Left ventricle myocardium inferior (tissue), 1 donor: ENCODE measurements at places on chromosomes 2 and 18. TPM values are rescaled to one million over a fixed set of nuclear protein-coding genes. Genes with fewer than 3 reads are reported as not detected.

DNA sequence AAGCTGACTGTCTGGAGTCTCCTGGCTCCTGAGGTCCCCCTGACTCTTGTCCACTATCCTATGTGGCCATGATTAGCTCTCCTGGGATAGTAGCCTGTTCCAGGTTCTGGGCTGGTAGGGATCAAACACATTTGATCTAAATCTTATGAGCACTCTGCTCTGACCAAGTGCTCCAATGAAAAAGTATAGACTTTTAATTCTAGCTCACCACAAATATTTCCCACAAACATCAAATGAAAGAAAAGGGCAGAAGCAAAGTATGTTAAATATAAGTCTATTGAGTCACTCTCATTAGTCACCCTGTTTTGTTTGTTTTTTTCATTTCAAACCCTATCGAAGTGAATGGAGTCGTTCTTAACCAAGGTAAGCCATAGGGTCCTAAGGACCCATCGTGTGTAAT, 39.7 kb upstream of the NEDD4L start:
- H3K36me3 ChIP-seq = no peaks in the 10 kb centered on the region
- no peaks in the 10 kb centered on the region for H3K4me1 ChIP-seq
- H3K27me3 ChIP-seq = peaks cover 6% of the 10 kb centered on the region

GRCh38 chr2:177573120-177573519, 180.5 kb downstream of the AGPS start:
- no peaks in the 10 kb centered on the region for H3K36me3 ChIP-seq
- peaks cover 5% of the 10 kb centered on the region for H3K4me1 ChIP-seq
- peaks cover 19% of the 10 kb centered on the region for H3K27me3 ChIP-seq
- no peak for DNase-seq
- H3K27ac ChIP-seq = no peak overlapping the region

DNA sequence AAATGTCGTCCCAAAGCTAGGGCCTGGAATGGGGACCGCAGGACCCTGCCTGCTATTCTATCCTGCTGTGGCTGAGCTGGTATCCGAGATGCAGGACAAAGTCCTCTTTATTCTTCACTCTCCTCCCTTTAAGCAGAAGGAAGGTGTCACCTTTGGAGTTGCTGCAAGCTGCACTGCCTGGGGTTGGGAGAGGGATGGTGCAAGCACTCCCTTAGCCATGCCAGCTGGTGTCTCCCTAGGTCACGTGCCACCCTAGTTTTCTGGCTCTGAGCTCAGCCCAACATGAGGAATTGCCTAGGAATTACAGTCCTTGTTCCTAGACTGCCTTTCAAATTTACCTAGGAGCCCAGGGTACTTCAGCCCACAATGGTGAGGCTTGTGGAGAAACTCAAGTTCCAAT, 21.4 kb upstream of the FAM228A start:
- H3K4me3 ChIP-seq = no peak overlapping the region
- H3K27ac ChIP-seq = no peak overlapping the region
- H3K27me3 ChIP-seq = no peaks in the 10 kb centered on the region
- no peaks in the 10 kb centered on the region for H3K4me1 ChIP-seq
- DNase-seq = no peak
- H3K36me3 ChIP-seq = peaks cover 40% of the 10 kb centered on the region

GRCh38 chr2:66439812-66440542, 5.1 kb downstream of the MEIS1 start:
- H3K27me3 ChIP-seq = peaks cover 12% of the 10 kb centered on the region
- peaks cover 30% of the 10 kb centered on the region for H3K4me1 ChIP-seq
- H3K4me3 ChIP-seq = peak overlapping the region; percentile 81
- H3K36me3 ChIP-seq = peaks cover 6% of the 10 kb centered on the region

DNA sequence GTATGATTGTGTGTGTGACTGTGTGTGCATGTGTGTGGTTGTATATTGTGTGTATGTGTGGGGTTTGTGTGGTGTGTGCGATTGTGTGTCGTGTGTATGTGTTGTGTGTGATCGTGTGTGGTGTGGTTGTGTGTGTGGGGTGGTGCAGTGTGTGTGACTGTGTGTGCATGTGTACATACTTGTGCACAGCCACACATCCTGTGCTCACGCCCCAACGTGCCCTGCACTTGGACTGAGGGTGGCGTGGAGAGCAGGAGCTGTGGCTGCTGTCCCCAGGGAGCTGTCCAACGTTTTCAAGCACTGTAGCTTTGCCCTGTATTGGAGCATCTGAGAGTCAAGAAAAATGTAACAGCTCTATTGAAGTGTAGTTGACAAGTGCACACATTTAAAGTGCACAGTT, 243.2 kb upstream of the HDAC4 start:
- H3K4me1 ChIP-seq = no peaks in the 10 kb centered on the region
- no peak overlapping the region for H3K4me3 ChIP-seq
- DNase-seq = no peak
- no peak overlapping the region for H3K27ac ChIP-seq

DNA sequence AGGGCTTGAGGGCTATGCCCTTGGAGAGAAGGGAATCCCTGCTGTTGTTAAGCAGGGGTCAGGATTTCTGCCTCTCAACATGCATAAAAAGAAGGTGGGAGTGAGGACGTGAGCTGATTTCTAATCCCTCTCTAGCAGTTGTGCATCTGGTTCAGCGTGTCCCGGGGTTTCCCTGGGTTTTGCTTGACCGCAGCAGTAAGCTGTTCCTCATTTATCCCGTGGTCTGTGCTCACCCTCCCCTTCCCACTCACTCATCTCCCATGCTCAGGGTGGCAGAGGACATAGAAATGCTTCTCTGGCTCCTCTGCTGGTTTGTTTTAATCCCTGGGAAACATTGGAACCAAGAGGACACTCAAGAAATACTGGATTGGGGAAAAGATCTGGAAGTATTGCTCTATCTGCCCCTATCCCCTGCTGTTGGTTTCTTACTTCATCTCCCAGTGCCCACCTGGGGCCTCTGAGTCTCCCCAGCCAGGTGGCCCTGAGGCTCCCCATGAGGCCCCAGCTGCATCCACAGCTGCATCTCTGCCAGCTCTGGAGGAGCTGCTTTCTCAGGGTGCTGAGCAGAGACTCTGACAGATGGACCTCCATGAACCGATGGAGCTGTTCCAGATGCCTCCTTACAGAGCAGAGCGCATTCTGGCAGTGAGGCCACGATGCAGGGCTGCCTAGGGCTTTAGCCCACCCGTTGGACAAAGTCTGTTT, 36.1 kb downstream of the TET3 start:
- H3K4me3 ChIP-seq = no peak overlapping the region
- peaks cover 29% of the 10 kb centered on the region for H3K4me1 ChIP-seq
- DNase-seq = no peak
- H3K27me3 ChIP-seq = no peaks in the 10 kb centered on the region
- no peak overlapping the region for H3K27ac ChIP-seq

GRCh38 chr18:61742565-61743429, 150.0 kb downstream of the RNF152 start:
- no peak overlapping the region for H3K4me3 ChIP-seq
- no peaks in the 10 kb centered on the region for H3K27me3 ChIP-seq

- no peak overlapping the region for H3K4me3 ChIP-seq
- H3K27ac ChIP-seq = no peak overlapping the region
- DNase-seq = no peak
- H3K36me3 ChIP-seq = peaks cover 7% of the 10 kb centered on the region
- no peaks in the 10 kb centered on the region for H3K27me3 ChIP-seq
Observed at GRCh38 chr2:169887120-169887519, 59.9 kb downstream of the UBR3 start.

GRCh38 chr2:179622112-179622511, 239.3 kb downstream of the ZNF385B start:
- no peak overlapping the region for H3K27ac ChIP-seq
- DNase-seq = no peak
- no peaks in the 10 kb centered on the region for H3K36me3 ChIP-seq
- no peak overlapping the region for H3K4me3 ChIP-seq
- H3K27me3 ChIP-seq = no peaks in the 10 kb centered on the region
- no peaks in the 10 kb centered on the region for H3K4me1 ChIP-seq

DNA sequence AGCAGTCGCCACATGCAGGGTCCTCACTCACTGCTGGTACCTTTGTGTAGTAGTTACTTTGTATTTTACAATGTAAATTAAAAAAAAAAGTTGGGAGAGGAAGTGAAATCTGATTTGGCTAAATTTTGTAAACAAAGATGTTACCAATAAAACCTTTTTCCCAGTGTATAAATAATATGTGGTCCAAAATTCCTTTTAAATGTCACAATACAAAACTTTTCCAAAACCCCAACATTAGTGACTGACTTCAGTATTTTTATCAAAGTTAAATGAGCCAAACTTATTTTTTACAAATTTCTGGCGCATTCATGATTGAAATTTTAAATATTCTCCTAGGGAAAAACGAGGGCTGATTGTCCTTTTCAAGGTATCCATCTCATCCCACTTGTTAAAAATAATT, 239.9 kb downstream of the AGAP1 start:
- peak overlapping the region; percentile 61 for H3K27ac ChIP-seq
- H3K4me3 ChIP-seq = no peak overlapping the region
- no peaks in the 10 kb centered on the region for H3K27me3 ChIP-seq

DNA sequence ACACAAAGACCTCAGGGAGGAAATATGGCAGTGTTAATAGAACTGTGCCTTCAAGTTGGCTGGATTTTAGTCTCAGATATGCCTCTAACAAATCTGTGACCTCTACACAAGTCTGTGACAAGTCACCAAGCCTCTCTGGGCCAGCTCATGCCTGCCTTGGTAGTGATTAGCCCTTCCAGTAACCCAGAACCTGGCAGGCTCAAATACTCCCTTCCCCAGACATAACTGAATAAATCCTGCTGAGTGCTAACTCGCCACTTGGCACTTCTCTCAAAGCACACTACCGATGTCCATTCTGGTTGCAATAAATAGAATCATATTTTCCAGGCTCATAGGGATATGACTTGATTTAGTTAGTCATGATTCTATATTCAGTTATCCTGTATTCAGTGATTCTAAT, 15.3 kb upstream of the THSD7B start:
- peak; percentile 33 for DNase-seq
- H3K4me1 ChIP-seq = peaks cover 4% of the 10 kb centered on the region
- H3K36me3 ChIP-seq = no peaks in the 10 kb centered on the region
- no peak overlapping the region for H3K4me3 ChIP-seq
- peak overlapping the region; percentile 74 for H3K27ac ChIP-seq

- DNase-seq = no peak
- no peaks in the 10 kb centered on the region for H3K27me3 ChIP-seq
- no peak overlapping the region for H3K27ac ChIP-seq
Observed at GRCh38 chr2:139885921-139886498, 1105.8 kb upstream of the NXPH2 start.

- no peak overlapping the region for H3K4me3 ChIP-seq
- no peaks in the 10 kb centered on the region for H3K36me3 ChIP-seq
- H3K4me1 ChIP-seq = no peaks in the 10 kb centered on the region
- no peaks in the 10 kb centered on the region for H3K27me3 ChIP-seq
- H3K27ac ChIP-seq = no peak overlapping the region
- DNase-seq = no peak
Observed at GRCh38 chr2:27860111-27860510, 30.1 kb downstream of the RBKS start.

DNA sequence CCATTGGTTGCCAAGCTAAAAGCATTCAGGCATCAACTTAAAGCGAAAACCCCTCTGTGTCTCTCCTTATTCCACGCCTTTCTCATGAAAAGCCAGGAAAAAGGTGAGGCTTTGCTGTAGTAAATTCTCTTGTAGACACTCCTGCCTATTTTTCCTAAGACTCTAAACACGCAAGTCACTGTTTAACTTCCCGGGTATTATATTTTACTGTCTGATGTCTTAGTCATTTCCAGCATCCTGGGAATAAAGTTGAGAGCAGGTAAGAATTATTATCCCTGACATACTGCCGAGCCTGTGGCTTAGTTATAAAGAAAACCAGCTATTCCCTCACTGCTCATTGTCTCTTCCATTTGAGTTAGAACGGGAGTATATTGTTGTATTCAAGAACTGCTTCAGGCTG, 112.4 kb upstream of the GATA6 start:
- H3K4me1 ChIP-seq = no peaks in the 10 kb centered on the region
- H3K36me3 ChIP-seq = no peaks in the 10 kb centered on the region
- H3K4me3 ChIP-seq = no peak overlapping the region
- H3K27me3 ChIP-seq = no peaks in the 10 kb centered on the region
- no peak overlapping the region for H3K27ac ChIP-seq

DNA sequence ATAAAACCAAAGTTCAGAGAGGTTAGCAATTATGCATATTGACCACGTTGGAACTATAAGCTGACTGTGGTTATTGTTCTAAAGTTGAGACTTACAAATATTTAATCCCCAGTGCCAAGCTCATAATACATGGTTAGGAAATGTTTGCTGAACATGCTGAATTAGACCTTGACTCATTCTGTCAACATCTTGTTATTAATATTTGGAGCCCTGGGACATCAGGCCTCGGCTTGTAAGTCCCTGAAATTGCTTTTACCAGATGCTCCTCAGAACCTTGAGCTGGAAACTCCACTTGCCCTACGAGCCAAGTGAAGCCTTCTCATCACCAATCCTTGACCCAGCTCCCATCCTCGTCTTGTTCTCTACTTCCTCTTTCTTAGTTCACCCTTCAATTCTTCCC, 21.2 kb downstream of the DYNAP start:
- no peaks in the 10 kb centered on the region for H3K4me1 ChIP-seq
- no peak for DNase-seq
- H3K27ac ChIP-seq = no peak overlapping the region
- H3K4me3 ChIP-seq = no peak overlapping the region
- no peaks in the 10 kb centered on the region for H3K36me3 ChIP-seq
- H3K27me3 ChIP-seq = peaks cover 1% of the 10 kb centered on the region

DNA sequence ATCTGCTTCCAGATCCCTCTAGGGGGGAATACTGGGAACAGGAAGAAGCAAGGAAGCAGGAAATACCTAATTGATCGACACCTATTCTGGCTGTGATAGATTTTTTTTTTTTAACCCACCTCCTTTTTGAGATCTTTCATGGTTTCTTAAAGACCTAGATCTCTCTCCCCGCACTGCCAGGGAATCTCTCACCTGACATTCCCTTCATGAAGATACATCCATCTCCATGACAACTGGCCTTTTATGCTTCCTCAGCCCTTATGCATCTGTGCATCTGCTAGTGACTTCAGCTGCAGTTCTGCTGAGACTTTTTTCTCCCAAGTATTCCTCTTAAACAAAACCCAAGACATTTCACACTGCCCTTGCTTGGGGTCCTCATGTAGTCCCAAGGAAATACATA, 21.1 kb upstream of the CPO start:
- H3K27me3 ChIP-seq = no peaks in the 10 kb centered on the region
- H3K4me3 ChIP-seq = no peak overlapping the region
- DNase-seq = no peak
- no peaks in the 10 kb centered on the region for H3K4me1 ChIP-seq
- H3K36me3 ChIP-seq = no peaks in the 10 kb centered on the region

- peaks cover 43% of the 10 kb centered on the region for H3K4me1 ChIP-seq
- H3K27ac ChIP-seq = no peak overlapping the region
- no peak overlapping the region for H3K4me3 ChIP-seq
- no peak for DNase-seq
- H3K36me3 ChIP-seq = no peaks in the 10 kb centered on the region
Observed at GRCh38 chr2:21277068-21278056, 153.6 kb downstream of the TDRD15 start.

Gene TMEM200C
- total RNA-seq = 0.96 TPM

Gene TAF4B
- 1.1 TPM for total RNA-seq

Gene SIGLEC15
- 0.19 TPM for total RNA-seq

Gene CCDC102B
- total RNA-seq = 6.1 TPM

Gene NABP1
- total RNA-seq = 3.3 TPM

Gene PRPF40A
- 33.8 TPM for total RNA-seq

Gene RND3
- 26.9 TPM for total RNA-seq

Gene POTEJ
- total RNA-seq = not detected

Gene QPCT
- 2.0 TPM for total RNA-seq
